ENCODE measurements at places on chromosomes 1 and 21. TPM values are rescaled to one million over a fixed set of nuclear protein-coding genes. Genes with fewer than 3 reads are reported as not detected.

Gene ALG14
- 1.5 TPM for total RNA-seq

Gene KISS1
- total RNA-seq: 1.2 TPM

Gene FAM151A
- not detected for total RNA-seq

Gene MYOCOS
- not detected for total RNA-seq

Gene TARS2
- 15.4 TPM for total RNA-seq

Gene ZBTB48
- 9.5 TPM for total RNA-seq

Gene PGD
- total RNA-seq: 64.5 TPM

Gene WARS2
- 14.8 TPM for total RNA-seq

Gene THEM5
- total RNA-seq: not detected

Gene ZNF683
- total RNA-seq: not detected

Gene LRRIQ3
- total RNA-seq: 0.51 TPM

Gene TNFSF4
- 2.0 TPM for total RNA-seq

Gene PLCH2
- total RNA-seq: under 0.01 TPM

Gene TAS1R3
- 0.25 TPM for total RNA-seq

Gene SZRD1
- total RNA-seq: 32.2 TPM

Gene GCSAML
- total RNA-seq: not detected

Gene ZNF648
- total RNA-seq: not detected

Gene TRIM67
- total RNA-seq: not detected

Gene PDE9A
- total RNA-seq: 1.4 TPM

Gene DCST1
- total RNA-seq: not detected

Gene ACTL8
- total RNA-seq: not detected

Gene DYNLT5
- 0.77 TPM for total RNA-seq

Gene CELA3B
- not detected for total RNA-seq

Gene CAMTA1
- total RNA-seq: 37.6 TPM

Gene SPRR2F
- not detected for total RNA-seq

Gene MCOLN2
- total RNA-seq: not detected

Gene TLR5
- total RNA-seq: 0.51 TPM

Gene CCDC181
- not detected for total RNA-seq

Gene LCE1A
- total RNA-seq: not detected
